ENCODE measurements at places on chromosomes 12 and 14.

DNA sequence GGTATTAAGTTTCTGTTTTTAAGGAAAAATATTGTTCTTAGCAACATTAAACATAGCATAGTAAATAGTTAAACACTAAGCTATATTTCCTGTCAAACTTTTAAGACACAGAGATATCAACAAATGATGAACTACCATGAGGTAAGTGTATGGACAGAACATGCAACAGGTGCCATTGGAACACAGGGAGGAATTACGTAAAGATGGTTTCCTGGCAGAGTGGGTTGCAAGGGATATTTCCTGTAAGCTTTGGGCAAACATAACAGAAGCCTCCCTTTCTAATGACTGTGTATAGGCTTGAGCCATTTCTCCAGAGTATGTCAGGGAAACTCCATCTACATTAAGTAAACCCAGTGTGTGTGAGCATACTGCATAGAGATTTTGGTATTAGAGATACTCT, 31.7 kb upstream of the HELB start:
- DNase-seq: no peak

- DNase-seq: no peak
These were observed 117.4 kb upstream of the PELI2 start for GRCh38 chr14:56000846-56001245.

DNA sequence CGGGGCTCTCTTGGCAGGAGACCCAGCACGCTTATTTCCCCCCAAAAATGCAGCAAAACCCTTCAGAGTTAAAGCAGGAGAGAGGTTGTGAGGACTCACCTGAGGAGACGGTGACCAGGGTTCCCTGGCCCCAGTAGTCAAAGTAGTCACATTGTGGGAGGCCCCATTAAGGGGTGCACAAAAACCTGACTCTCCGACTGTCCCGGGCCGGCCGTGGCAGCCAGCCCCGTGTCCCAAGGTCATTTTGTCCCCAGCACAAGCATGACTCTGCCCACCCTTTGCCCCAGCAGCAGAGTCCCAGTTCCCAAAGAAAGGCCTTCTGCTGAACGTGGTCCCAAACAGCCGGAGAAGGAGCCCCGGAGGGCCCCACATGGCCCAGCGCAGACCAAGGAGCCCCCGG, 337.7 kb downstream of the TMEM121 start:
- no peak for DNase-seq

DNA sequence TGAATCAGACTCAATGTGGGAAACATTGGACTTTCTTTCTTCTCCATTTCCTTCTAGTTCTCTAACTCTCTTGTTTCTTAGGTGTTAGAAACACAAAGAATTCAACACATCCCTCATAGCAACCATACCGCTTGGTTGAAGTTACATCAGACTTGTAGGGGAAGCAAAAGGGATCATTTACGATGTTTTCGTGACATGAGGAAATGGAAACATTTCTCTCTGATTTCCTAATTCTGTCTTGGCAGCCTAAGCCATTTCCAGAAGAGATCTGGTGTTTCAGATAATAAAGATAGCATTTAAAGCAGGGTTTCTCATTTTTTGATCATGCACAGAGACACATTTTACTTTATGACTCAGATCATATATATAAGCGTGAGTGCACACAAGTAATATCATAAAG, 202.0 kb downstream of the TMEM132C start:
- no peak for DNase-seq

DNA sequence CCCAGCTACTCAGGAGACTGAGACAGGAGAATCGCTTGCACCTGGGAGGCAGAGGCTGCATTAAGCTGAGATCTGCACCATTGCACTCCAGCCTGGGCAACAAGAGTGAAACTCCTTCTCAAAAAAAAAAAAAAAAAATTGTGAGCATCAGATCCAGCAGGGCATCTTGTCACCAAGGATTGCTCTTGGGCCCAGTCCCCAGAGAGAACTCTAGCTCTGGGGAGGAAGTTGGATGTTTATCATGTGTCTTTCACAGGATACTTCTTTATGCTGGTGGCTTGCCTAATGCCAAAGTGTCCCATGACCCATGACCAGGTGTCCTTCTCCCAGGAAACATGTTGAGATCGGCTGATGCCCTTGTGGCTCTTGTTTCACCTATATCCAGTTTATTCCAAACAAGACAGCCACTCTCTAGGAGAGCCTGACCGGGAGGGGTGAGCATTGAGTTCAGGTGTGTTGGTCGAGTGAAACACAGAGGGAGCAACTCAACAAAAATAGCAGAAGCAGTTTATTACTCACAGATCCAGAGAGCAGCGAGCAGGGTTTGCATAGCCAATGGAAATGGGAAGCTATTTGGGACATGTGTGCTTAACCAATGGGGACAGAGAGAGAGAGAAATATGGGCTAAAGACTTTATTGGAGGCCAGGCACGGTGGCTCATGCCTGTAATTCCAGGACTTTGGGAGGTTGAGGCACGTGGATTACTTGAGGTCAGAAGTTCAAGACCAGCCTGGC, 6.6 kb upstream of the TCHP start:
- no peak for DNase-seq

DNA sequence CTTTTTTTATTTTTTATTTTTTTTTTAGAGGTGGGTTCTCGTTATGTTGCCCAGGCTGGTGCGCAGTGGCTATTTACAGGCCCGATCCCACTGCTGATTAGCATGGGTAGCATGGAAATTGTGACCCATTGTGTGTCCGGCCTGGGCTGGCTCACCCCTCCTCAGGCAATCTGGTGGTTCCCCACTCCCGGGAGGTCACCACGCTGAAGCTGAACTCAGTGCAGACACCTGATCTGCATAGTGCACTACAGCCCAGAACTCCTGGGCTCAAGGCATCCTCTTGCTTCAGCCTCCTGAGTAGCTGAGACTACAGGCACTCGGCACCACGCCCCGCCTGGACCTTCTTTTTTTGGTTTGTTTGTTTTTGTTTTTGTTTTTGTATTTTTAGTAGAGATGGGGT, 5.5 kb upstream of the CD4 start:
- no peak for DNase-seq

- no peak for DNase-seq
These were observed 804.4 kb downstream of the FLRT2 start for GRCh38 chr14:86334355-86334754.

Measured in stimulated activated CD4-positive, alpha-beta T cell treated with anti-CD3 and anti-CD28 coated beads, Interleukin-15, amount 100 ng/mL, for 1 hour (primary cell).